ENCODE measurements at places on chromosomes 1 and 21.
A peak's percentile ranks its signal among the peaks of the same experiment; 100 is the strongest.

GRCh38 chr1:193543259-193543658, 356.8 kb upstream of the B3GALT2 start:
- no peak for DNase-seq

- DNase-seq, result no peak
Measured at GRCh38 chr1:211753649-211754251, 76.8 kb downstream of the LPGAT1 start.

DNA sequence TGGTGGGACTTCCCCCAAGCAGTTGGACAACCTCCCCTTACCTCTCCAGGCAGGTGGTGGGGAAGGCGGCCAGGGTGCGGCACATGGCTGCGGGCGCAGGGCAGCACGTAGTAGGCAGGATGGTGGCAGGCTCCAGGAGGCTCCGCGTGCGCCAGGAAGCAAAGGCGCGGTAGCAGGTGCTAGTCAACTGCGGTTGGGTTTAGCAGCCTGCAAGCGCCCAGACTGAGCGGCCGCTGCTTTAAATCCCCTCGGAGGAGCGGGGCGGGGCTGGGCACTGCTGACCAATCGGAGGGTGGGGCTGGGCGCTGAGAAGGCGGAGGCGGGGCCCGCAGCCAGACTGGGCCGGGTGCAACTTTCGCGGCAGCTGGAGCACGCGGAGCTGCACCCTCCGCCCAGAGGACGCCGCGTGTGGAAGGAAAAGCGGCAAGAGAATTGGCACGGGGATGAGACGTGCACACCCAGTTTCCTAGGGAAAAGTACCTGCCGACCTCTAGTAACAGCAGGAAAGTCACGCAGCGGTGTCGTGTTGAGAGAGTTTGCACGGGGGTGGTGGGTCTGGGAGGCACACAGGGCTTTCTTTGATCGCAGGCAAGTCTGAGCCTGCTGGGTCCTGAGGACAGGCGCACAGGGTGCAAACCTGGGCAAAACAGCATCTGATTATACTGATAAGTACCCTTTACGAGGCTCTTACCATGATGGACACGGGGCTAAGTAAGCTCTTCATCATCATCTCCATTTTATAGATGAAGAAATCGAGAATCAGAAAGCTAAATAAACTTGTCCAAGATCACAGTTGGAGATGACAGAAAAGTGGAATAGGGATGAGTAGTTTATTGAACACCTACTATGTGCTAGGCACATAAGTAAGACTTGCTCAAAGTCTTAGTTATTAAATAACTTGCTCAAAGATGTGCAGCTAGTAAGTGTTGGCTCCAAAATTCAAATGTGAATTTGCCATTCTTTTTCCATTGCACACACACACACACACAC, at the start of gene RGS16:
Gene RGS16 (minus strand): TSS at position 215 of the 990 bp plus-strand sequence. CDS start 130 bp downstream, at position 85.
- peak; percentile 79 for DNase-seq

DNA sequence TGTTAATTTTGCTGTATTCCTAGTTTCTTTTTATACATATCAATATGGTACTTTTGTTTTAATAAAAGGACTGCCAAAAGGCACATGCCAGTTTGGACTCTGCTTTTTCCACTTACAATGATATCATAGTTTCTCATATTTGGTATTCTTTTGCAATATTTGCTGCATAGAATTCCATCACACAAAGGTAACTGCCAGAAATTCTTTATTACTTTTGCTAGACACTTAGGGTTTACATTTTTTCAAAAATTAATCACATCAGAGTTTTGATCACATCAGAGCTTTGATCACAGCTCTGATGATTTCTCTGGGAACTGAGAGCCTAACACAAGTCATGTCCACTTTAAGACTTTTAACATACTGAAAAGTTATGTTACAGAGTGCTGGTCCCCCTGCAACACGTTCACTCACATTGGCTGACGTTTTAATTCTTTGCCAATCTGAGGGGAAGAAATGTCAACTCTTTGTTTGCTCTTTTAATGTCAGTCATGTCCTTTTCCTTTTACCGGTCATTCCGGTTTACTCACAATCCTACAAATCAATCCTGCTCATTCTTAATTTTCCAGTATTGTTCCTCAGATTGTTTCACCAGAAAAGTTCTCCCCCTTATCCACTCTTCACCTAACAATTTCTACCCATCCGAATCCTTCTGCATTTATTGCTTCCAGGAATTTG, 1.1 kb upstream of the CD46 start:
- no peak for DNase-seq

Data from stimulated activated CD4-positive, alpha-beta T cell treated with anti-CD3 and anti-CD28 coated beads, Interleukin-1b, Interleukin-23, amount 100 ng/mL, for 1 hour (primary cell).